Renal pelvis (tissue), 12 donors: ENCODE measurements at places on chromosomes 13 and 19. TPM values are rescaled to one million over a fixed set of nuclear protein-coding genes. Genes with fewer than 3 reads are reported as not detected.

GRCh38 chr19:9531933-9532332 is 6.5 kb downstream of the ZNF426 start:
- DNase-seq: no peak

Gene SLAIN1
- polyA plus RNA-seq: 19.5 TPM

Gene P2RY11
- polyA plus RNA-seq: 14.2 TPM

DNA sequence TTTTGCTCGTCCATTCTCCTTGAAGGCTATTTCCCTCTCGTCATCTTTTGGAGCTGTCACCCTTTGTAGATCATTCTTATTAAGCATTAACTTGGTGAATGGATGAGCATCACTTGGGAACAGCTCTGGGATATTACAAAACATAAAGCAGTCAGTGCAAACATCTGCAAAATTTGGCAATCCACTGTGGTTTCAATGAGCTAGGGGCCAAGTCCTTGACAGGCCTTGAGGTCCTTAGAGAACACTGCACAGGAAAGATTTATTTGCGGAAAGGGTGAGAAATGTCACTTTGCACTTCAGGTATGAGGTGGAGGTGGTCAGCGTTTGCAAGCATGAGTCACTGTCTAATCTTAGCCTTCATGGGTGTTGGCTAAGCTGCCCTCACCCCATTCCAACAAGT is 239.7 kb upstream of the MAB21L1 start:
- DNase-seq: no peak

DNA sequence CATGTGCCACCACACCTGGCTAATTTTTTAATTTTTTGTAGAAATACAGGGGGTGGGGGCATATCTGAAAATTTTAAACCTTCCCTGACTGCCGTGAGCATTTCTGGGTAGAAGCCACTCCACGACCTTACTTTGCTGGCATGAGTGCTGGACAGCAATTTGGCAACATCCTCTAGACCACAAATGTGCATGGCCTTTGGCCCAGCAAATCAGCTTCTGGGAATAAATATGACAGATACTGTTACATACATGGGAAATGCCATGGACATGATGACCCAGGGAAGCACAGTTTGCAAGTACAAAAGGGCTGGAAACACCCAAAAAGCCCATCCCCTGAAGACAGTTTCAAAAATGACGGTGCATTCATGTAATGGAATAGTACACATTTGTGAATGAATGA is 3.2 kb upstream of the PVR start:
- DNase-seq: no peak

- no peak for DNase-seq
Measured at GRCh38 chr19:18701250-18701608, 17.7 kb downstream of the CRTC1 start.

DNA sequence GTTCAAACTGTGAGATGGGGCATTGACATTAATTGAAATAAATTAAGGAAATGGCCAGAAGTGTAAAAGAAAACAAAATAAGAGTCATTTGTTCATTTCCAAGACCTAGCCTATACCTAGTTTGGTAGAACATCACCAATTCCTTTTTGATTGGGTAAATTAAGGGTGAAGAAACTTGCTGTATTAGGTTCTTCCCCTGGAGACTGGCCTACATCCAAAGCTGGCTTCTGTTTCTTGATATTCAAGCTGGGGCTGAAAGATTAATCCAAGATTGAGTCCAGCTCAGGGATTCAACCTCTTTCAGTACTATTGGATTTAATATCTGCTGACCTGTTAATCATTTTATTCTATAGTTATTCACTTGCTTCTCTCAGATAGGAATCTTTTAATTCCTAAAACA is 183.2 kb downstream of the GPC6 start:
- no peak for DNase-seq

DNA sequence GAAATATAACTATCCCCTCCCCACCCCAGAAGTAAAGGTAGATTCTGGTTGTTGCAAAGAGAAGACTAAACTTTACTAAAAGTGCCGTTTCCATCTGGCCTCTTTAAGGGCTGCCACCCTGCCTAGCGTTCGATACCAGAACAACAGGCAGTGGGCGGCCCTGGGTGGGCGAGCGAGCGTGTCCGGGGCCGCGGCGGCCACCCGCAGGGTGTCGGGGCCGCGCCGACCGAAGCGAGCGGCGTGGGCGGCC is 2.6 kb downstream of the FGF9 start:
- peak; percentile 20 for DNase-seq

DNA sequence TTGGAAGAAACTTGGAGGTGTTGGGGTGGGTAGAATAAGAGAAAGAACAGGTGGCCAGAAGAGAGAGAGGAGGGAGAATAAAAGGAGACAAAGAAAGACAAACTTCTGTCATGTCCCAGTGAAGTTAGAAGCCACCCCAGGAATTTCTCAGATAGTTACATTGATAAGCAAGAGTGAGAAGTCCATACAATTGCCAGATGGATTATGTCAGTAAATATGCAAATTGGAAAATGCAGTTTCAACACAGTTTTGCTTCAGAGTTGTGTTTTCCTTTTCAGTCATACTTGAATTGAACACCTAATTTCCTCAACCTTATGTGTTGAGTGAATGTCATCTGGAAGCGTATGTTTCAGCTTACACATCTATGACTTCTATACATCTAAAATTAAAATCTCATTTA is 139.2 kb downstream of the RXFP2 start:
- DNase-seq: no peak

Gene PLPPR3
- polyA plus RNA-seq: 17.1 TPM

Gene C13orf42
- polyA plus RNA-seq: 0.41 TPM

- DNase-seq: no peak
Measured at GRCh38 chr19:11657307-11657706, 60.0 kb downstream of the ZNF627 start.

- no peak for DNase-seq
Measured at GRCh38 chr13:78100486-78100885, 181.9 kb upstream of the EDNRB start.
